ENCODE measurements at places on chromosomes 7 and 10.

DNA sequence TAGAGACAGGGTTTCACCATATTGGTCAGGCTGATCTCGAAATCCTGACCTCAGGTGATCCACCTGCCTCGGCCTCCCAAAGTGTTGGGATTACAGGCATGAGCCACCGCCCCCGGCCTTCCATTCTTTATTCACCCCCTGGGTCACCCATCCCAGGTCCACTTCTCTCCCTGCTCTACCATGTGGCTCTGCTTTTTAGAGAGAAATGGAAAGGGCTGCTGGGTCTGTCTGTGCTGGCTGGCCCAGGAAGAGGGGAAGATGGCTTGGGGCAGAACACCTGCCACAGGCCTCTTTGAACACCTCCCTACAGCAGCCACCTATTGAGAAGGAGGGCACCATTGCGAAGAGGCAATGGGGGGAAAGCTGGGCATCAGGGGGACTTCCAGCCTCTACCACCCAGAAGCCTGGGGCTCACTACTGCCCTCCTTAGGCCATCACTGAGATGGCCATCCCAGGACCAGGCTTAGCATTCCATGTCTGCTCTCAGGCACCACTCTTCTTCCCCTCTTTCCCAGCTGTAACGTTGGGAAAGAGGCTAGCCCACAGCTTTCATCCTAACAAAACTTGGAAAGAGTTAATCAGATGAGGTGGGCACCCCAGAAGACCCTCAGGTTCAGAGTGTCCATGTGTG lies 256.3 kb downstream of the GRID1 start:
- DNase-seq: no peak

DNA sequence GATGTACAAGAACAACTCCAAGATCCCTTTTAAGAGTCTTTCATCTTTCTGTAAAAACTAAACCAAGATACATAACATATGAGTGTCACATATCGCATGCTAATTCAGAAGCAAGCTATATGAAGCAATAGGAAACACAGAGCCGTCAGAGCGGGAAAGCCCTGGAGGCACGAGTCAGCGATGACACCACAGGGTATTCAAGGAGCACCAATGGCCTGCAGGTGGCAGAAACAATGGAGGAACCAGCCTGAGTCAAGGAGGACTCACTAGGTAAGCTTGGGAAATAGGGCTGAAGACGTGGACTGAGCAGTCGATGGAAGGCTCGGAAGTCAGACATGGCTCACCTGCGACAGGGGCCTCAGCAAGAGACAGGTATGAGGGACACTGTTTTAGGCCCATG lies 214.4 kb downstream of the FAM107B start:
- peak; percentile 92 for DNase-seq

GRCh38 chr7:37730501-37730900 lies 46.9 kb downstream of the GPR141 start:
- no peak for DNase-seq

GRCh38 chr10:95280637-95281036 lies 10.2 kb downstream of the PDLIM1 start:
- no peak for DNase-seq

DNA sequence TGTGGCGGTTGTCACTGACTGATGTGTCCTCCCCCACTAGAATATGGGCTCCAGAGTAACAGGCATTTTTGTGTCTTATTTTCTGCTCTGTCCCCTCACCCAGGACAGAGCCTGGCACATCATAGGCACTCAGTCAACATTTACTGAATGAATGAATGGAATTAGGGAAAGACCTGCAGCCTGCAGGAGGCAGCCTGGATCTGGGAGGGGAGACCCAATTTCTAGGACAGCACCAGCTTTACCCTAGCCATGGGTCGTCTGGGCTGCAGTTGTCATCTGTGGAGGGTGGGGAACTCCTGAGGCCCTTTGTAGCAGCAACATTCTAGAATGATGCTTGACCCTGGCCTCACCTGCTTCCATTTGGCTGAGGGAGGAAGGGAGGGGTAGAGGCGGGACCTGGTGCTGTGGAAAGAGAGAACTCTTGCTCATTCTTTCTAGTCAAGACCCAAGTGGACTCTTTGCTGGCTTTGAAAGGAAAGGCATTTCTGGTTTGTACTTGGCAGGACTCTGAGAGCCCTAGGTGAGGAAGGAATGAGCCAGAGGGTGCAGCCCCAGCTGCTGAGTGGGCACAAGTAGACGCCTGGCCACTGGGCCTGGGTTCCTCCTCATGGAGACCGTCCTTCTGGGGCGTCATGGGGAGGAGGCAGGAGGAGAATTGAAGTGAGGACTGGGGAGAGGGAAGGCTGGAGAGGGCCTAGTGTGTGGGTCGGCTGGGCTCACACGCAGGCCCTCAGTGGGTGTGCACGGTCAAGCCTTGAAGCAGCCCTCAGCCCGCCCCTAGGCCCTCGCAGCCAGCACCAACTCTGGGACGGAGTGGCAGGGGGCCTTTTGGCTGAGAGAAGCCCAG lies 8.9 kb downstream of the FGF8 start:
- DNase-seq: no peak

GRCh38 chr7:75737856-75738603 lies 711 bp downstream of the HIP1 start:
- peak; percentile 52 for DNase-seq

DNA sequence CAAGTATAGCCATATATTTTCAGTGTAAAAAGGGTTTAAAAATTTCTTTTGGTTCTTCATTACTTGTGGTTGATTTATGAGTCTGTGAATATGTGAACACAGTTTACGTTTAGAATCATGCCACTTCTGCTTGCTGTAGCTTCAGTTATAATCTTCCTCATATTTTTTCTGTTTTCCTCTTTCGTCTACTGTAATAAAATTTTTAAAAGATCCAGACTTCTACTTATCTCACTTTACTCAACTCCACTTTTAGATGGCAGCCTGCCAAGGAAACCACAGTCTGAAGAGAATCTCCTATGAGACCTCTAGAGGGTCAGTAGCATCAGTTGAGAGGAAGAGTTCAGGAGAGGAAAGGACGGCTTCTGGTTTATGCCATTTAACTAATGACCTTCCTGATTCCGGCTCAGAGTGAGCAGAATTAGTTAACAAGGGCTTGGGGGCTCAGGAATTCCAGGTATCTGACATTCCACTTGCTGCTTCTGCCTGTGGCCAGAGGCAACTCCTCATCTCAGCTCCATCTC lies 21.4 kb downstream of the CREB5 start:
- DNase-seq: peak; percentile 18

GRCh38 chr7:127821146-127821545 lies 169.2 kb downstream of the SND1 start:
- DNase-seq: no peak

DNA sequence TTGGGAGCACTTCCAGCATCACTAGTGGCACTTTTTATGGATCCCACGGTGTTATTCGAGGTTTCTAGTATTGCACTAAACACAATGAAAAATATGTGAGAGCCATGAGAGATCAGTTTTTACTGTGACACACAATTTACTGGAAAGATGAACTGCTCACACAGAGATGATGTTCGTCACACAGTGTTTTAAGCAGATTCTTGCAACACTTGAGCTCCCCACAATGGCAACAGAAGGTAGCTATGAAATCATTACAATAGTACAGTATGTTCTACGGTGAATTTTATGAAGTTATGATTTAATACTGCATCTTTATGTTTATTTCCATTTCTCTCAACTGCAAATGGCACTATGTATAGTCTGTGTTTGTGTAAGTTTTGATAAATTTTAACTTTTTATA lies 27.4 kb upstream of the ENTPD1 start:
- no peak for DNase-seq

- no peak for DNase-seq
Observed at GRCh38 chr7:117950601-117951260, 77.5 kb upstream of the CTTNBP2 start.

GRCh38 chr7:84009051-84009450 lies 185.5 kb downstream of the SEMA3A start:
- DNase-seq: peak; percentile 8

Measured in DMS53 (cell line).